ENCODE measurements at places on chromosomes 7 and 10. TPM values are rescaled to one million over a fixed set of nuclear protein-coding genes. Genes with fewer than 3 reads are reported as not detected.

Gene HYAL4
- total RNA-seq: not detected

Gene FXYD4
- not detected for total RNA-seq

Gene SAMD9L
- 0.79 TPM for total RNA-seq

Gene FRAT1
- 2.6 TPM for total RNA-seq

Gene MAGI2
- 5.1 TPM for total RNA-seq

Gene TRIM56
- 15.8 TPM for total RNA-seq

DNA sequence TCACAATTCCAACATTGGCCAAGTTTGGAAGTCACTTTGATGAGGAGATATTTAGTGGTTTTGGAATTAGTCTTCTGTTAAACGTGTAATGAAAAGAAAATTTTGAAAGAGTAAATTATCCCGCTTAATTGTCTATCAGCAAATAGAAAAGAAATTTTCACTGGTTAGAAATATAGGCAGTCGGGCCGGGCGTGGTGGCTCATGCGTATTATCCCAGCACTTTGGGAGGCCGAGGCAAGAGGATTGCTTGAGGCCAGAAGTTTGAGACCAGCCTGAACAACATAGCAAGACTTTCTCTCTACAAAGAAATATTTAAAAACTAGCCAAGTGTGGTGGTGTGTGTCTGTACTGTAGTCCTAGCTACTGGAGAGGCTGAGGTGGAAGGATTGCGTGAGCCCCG is 13.4 kb downstream of the CNTNAP2 start:
- DNase-seq: no peak

- DNase-seq: no peak
Observed at GRCh38 chr10:122671355-122671754, 28.3 kb downstream of the C10orf120 start.

GRCh38 chr10:62095181-62096122 is 173.2 kb downstream of the RTKN2 start:
- DNase-seq: no peak

- no peak for DNase-seq
Observed at GRCh38 chr10:89494068-89494467, 41.3 kb downstream of the SLC16A12 start.

DNA sequence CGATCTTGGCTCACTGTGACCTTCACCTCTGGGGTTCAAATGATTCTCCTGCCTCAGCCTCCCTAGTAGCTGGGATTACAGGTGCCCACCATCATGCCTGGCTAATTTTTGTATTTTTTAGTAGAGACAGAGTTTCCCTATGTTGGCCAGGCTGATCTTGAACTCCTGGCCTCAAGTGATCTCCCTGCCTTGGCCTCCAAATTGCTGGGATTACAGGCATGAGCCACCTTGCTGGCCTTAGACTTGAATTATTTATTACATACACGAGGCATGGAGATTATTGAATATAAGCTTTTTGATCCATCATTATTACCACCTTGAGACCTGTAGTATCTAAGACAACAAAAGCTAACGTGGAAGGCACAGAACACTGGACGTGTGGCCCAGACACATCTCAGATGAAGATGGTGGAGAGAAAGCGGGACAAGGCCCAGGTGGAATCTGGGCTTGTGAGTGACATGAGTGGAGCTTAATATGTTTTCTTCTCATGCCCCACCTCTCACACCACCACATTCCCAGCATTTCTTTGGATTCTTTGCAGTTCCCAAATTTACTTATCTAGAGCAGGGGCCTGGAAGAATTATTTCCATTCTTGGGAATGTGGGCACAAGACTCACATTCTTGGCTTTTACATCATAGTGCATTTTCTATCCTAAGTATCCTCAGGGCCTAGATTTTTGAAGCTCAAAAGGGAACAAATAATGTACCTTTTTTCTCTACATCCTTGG is 76.6 kb downstream of the SUGCT start:
- no peak for DNase-seq

- DNase-seq: no peak
Observed at GRCh38 chr10:103149991-103150622, 43.0 kb downstream of the NT5C2 start.

DNA sequence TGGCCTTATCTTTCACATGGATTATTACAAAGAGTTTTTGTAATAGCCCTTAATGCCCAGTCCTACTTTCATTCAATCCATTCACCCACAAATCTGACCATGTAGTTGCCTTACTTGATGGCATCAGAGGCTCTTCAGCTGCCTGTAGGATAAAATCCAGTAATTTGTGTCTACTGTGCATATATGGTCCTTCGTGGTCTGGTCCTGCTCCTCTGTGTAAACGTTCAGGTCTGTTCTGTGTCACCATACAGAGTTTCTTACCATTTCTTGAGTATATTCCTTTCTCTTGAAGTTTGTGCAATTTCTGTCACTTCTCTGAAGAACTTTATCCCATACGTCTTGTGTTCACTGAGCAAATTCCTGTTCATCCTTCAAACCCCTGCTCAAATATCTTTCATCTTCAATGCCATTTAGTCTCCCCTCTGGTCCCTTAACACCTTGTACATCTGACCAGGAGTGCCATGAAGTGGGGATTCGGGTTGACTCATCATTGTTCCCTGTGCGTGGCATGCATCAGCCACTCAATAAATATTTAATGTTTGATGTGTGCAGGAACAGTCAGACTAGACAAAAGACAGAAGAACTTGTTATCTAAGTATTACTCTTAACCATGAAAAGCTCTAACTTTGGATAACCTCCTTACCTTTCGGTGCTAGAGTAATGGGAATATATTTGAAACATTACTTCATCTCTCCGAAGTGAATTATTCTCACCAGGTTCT is 98.6 kb upstream of the RPA3 start:
- DNase-seq: no peak

- DNase-seq: no peak
Observed at GRCh38 chr10:30439931-30440330, 5.9 kb downstream of the MAP3K8 start.

- DNase-seq: no peak
Observed at GRCh38 chr10:29273478-29273877, 15.4 kb upstream of the LYZL1 start.

Measured in kidney epithelial cell (primary cell).